ENCODE measurements at places on chromosomes 2 and 18.

DNA sequence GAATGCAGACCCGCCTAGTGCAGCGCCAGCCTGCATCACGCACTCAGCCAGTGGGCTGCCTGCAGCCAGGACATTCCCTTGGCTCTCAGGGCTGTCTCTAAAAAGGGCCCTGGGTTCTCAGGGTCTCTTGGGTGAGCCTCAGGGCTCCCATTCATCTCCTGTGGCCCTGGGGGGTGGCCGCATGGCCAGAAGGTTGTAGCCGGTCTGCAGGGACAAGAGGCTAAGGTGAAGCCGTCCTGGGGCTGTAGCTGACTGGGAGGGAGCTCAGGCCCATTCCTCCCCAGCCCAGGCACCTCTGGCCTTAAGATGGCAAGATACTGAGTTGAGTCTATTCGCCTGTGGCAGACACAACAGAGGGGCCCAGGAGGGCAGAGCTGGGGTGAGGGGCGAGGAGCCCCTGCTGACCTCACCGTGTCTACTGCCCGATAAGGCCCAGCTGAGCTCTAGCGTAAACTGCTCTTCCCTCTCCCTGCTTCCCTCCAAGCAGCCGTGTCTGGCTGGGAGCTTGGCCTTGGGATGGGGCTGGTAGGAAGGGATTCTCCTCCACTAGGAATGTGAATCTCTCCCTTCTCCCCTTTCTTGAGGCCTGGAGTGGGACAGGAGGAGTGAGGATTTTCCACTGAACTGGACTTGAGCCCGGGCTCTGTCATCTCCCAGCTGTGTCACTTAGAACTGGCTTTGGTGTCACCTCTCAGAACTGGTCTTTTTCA lies 37.9 kb downstream of the INHBB start:
- no peak for DNase-seq

DNA sequence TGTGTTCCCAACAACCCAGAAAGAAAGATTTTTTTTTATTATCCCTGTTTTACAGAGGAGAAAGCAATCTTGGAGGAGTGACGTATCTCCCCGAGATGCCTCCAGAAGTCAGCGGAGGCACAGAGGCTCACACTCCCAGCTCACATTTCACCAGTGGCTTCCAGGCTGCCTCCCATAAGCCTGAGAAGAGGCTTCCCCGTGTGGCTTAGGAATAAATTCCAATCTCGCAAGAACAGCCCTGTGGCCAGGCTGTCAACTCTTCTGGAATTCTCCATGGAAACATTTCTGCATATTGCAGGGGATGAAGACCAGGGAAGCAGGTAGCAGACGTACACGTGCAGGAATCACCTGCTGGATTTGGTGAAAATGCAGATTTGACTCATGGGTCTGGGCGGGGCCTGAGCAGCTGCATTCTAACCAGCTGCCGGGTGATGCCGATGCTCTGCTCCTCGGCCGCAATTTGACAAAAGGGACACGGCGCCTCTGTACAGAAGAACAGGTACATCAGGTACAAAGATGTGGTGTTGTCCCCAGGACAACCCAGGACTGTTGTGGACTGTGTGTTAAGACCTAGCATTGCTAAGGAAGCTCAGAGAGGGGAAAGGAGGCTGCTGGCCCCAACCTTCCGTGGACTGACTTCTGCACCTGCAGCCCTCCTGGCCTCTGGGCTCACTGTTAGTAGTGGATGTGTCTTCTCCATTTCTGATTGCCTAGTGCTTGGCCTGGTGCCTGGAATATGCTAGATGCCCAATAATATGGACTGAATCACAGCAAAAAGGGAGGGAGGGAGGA lies 114.2 kb upstream of the ID2 start:
- no peak for DNase-seq

DNA sequence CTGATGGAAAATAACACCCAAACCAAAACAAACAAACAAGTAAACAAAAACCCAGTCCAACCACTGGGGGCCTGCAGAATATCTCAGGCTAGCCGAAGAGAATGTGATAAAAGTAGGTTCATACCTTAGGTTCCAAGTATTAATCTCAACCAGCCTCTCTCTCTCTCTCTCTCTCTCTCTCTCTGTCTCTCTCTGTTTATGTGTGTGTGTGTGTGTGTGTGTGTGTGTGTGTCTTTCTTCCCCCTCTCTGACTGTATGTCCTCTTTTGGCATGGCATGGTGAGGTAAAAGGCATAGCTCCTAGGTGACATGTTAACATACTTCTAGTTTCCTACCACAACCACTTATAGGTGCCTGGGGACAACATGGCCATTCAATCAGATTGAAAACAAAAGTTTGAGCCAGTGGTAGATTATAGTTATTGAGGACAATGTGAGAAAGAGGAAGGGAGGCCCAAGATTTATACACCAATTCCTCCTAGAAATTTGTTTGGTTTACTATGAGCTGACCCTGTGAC lies 93.0 kb downstream of the SETBP1 start:
- DNase-seq: no peak

GRCh38 chr2:209534228-209534627 lies 110.4 kb downstream of the MAP2 start:
- no peak for DNase-seq

DNA sequence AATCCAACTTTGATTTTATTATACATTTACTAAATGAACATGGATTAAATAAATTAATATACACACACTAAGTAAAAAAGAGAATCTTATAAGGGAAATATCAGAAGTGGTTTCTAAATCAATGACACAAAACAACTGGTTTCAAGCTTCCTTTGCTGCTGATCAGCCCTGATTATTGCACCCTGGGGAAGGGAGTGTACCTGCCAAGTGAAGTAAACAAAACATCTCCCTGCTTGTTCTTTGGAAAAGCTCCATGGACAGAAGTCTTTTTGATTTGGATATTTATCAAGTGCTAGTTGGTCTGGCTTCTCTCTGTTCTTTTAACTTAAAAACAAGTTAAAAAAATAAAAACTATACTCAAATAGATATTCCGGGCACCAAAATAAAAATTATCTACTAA lies 190.1 kb downstream of the PDE11A start:
- DNase-seq: no peak

- no peak for DNase-seq
These were observed 3.2 kb upstream of the GLS start for GRCh38 chr2:190877436-190877835.

DNA sequence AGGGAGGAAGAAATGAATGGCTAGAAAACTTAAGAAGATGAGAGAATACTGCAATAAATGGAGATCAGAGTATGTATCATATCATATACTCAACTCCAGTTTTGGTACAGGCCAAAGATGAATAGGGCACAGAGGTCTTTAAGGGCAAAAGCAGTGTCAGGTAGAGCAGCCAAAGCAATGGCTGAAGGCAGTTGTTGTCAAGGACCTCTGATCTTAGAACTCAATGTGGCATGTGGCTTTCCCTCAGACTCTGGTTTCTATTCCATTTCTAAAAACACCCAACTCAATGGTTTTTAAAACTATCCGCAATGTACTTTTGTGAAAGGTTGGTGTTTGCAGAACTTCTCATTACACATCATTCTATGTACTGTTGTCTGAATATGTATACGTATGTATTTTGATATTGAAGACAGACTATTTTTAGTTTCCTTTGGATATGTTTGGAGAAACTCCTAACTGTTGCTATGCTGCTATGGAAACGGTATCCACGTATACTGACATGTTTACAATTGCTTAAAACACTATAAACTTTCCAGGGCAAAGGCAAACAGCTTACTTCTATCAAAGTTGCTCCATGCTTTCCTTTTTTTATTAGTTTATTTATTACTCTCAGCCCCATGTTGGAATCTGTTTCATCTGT lies 58.1 kb upstream of the PELI1 start:
- DNase-seq: no peak

DNA sequence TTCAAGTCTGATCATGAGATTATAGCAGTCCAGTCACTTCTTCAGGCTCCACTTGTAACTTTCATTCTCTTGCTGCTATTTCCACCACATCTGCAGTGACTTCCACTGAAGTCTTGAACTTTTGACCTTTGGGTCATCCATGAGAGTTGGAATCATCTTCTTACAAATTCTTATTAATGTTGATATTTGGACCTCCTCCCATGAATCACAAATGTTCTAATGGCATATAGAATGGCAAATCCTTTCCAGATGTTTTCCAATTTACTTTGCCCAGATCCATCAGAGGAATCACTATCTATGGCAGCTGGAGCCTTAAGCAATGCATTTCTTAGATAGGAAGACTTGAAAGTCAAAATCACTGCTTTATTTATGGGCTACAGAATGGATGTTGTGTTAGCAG lies 159.4 kb downstream of the LTBP1 start:
- no peak for DNase-seq

GRCh38 chr18:10320791-10321190 lies 133.6 kb upstream of the APCDD1 start:
- no peak for DNase-seq

DNA sequence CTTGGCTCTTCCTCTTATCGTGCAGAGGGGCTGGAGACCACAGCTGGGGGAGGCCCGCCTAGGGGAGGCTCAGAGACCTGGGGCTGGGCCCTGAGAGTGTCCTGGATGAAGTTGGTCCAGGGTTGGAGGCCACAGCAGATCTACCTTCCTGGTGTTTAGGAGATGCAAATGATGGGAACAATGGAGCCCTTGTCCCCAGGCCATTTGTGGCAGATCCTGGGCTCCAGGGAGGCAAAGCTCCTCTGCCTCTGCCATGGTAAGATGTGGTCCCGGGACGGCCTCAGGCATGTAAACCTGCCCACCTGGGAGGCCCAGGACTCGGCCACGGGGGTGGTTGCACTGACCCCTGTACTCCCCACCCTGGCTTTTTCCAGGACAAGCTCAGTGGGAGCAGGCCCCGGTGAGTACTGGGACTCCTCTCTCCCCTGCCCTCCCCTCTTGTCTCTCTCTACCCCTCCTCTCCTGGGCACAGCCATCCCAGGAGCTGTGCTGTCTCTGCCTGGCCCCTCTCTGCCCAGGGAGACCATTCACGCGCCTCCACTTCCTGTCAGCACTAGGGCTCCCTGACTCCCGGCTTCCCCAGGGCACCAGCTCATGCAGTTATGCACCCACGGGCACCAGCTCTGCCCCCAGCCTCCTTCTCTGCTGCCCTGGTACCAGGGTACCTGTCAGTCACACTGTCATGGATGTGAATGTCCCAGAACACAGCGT lies 10.9 kb downstream of the SH2D6 start:
- no peak for DNase-seq

- no peak for DNase-seq
These were observed 203.7 kb downstream of the HDAC4 start for GRCh38 chr2:239197146-239197545.

- DNase-seq: no peak
These were observed 7.6 kb downstream of the SDC1 start for GRCh38 chr2:20217041-20217970.

DNA sequence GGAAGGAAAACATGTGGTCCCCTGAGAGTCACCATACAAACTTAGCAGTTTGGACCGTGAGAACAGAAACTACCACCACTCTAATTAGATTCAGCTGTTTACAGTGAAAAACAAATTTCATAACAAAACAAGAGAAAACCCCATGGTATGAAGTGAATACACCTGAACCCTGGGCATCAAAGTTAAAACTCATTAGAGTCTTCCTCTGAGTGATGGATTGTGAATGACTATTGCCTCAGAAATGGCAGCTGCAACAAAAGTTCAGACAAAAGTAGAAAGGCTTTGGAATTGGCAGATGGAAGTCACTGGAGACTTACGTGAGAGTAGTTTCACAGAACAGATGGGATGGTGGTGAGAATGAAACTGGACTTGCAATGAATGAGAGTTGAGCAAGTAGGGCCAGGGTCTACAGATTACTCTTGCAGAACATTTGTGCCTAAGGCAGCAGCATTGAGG lies 98.0 kb downstream of the AAK1 start:
- DNase-seq: no peak

DNA sequence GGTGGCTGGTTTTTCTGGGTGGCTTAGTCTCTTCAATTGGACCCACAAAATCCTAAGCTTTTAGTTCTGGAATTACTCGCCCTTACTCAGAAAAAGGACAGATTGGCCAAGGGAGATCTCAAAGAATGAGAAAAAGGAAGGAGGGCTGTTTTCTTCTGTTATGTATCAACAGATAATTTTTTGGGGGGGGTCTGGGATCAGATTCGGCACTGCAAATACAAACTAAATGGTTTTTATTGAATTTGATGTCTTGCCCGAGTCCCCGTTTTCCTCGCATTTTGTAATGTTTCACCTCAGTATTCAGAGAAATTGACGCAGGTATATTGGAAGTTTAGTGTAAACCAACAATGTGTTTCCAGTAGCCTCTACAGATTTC lies 762 bp downstream of the YIPF4 start:
- DNase-seq: no peak

- no peak for DNase-seq
These were observed 74.2 kb upstream of the ID2 start for GRCh38 chr2:8607606-8608005.

- DNase-seq: no peak
These were observed 11.5 kb downstream of the DPP4 start for GRCh38 chr2:162062559-162062958.

DNA sequence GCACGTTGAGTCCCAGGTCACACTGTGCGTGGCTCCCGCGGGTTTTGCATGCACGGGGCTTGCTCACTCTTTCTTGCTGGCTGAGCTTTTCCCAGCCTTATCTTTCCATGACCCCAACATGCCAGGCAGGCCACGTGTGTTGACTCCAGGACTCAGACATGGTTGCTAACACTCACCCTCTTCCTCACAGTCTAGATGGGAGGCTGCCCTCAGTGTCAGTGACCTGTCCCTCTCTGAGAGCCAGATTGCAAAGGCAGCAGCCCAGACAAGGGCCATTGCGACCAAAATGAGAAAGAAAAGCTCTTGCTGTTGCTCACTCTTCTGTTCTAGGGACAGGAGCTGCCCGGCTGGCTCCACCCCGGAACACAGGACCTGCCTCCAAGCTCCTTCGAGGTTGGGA lies 113.7 kb downstream of the TMEM18 start:
- DNase-seq: no peak

GRCh38 chr2:145617906-145618305 lies 1098.0 kb upstream of the ZEB2 start:
- no peak for DNase-seq

DNA sequence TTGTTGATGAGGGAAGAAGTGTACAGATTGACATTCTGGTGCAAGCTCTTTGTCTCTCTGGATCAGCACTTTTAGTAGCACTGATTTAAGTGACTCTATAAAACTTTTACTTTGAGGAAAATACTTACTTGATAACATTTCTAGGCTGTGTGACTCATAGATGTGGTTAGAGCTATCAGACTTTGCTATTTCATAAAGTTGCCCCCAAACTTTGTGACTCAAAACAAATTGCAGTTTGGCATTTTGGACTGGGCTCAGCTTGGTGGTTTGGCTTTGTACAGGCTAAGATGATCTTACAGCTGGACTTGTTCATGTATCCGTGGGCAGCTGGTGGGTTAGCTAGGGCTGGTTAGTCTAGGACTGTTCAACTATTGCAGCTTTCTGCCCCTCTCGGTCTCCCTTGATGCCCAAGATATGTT lies 42.1 kb upstream of the GLS start:
- DNase-seq: no peak

DNA sequence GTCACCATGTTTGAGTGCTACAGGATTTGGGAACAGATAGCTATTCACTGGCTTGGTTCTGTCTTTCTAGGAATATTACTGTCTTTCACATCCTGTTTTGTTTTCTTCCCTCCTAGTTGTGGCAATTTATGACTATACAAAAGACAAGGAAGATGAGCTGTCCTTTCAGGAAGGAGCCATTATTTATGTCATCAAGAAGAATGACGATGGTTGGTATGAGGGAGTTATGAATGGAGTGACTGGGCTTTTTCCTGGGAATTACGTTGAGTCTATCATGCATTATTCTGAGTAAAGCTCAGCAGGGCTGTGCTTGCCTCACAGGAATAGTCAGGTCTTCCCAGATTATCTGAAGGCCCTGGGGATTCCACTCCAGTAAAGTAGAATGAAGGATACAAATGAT lies 98.9 kb downstream of the ABI2 start:
- DNase-seq: no peak
